HFFc6 (cell line): ENCODE measurements at places on chromosomes 16 and 17. TPM values are rescaled to one million over a fixed set of nuclear protein-coding genes. Genes with fewer than 3 reads are reported as not detected.

DNA sequence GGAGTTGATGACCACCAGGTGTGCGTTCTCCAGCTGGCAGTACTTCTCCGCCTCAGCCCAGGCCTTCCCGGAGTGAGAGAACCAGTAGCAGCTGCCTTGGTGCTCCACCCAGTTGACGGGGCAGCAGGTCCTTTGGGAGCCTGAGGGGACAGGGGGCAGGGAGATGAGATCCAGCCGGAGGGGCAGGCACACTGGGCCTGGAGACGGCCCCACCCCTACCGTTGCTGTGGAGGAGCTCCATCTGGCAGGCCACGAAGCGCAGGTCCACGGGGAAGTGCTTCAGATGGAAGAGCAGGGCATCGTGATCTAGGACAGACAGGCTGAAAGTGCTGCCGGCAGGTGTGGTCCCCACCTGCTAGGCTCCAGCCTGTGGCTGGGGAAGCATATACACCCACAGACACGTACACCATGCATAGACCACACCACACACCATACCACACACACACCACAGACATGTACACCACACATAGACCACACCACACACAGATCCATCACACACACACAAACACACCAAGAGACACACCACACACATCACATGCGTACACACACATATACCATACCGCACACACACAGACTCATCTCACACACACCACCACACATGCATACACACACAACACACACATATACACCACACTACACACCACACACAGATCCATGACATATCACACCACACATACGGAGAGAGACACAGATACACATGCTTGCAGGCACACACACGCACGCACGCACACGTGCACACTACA, 7.4 kb downstream of the ASGR2 start:
- no peaks in the 10 kb centered on the region for H3K4me1 ChIP-seq
- no peak overlapping the region for H3K27ac ChIP-seq
- H3K4me3 ChIP-seq: no peak overlapping the region
- no peak for DNase-seq

- H3K4me3 ChIP-seq: no peak overlapping the region
- no peak overlapping the region for H3K27ac ChIP-seq
- DNase-seq: no peak
- H3K27me3 ChIP-seq: no peaks in the 10 kb centered on the region; the same call in 1 of the 2 replicates
Observed at GRCh38 chr17:71052971-71053370, 883.6 kb downstream of the KCNJ2 start.

- H3K27me3 ChIP-seq: peaks cover 69% of the 10 kb centered on the region
- no peak overlapping the region for H3K4me3 ChIP-seq
- DNase-seq: no peak
- no peaks in the 10 kb centered on the region for H3K36me3 ChIP-seq
- H3K4me1 ChIP-seq: peaks cover 8% of the 10 kb centered on the region; the same call in 1 of the 2 replicates
Observed at GRCh38 chr17:49986396-49987289, 8.4 kb downstream of the DLX3 start.

- no peak overlapping the region for H3K27ac ChIP-seq
- no peak overlapping the region for H3K4me3 ChIP-seq
- H3K27me3 ChIP-seq: peaks cover 1% of the 10 kb centered on the region; the same call in 1 of the 2 replicates
- peaks cover 15% of the 10 kb centered on the region for H3K36me3 ChIP-seq
Observed at GRCh38 chr16:14495213-14496046, 134.6 kb downstream of the PARN start.

The FAM117A gene
- 0.23 and 0.78 TPM in 2 replicates for total RNA-seq
